ENCODE measurements at places on chromosomes 7 and 10. TPM values are rescaled to one million over a fixed set of nuclear protein-coding genes. Genes with fewer than 3 reads are reported as not detected.

DNA sequence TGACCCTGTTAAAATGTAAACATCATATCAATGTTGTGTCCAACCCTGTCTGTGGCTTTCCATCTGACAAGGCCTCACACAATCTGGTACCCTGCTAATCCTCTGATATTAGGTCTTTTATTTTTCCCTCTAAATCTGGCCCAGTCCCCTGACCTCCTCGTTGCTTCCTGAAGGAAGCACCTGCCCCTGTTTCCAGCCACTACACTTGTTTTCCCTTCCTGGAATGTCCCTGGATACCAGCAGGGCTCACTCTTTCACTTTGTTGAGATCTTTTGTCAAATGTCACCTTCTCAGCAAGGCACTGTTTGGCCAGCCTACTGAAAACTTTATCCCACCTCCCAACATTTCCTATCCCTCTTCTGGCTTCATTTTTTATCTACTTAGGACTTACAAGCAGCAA, 2.1 kb downstream of the SAMD9L start:
- H3K4me1 ChIP-seq = peaks cover 22% of the 10 kb centered on the region
- no peaks in the 10 kb centered on the region for H3K27me3 ChIP-seq
- no peak overlapping the region for H3K27ac ChIP-seq
- H3K36me3 ChIP-seq = peaks cover 27% of the 10 kb centered on the region
- no peak for DNase-seq

DNA sequence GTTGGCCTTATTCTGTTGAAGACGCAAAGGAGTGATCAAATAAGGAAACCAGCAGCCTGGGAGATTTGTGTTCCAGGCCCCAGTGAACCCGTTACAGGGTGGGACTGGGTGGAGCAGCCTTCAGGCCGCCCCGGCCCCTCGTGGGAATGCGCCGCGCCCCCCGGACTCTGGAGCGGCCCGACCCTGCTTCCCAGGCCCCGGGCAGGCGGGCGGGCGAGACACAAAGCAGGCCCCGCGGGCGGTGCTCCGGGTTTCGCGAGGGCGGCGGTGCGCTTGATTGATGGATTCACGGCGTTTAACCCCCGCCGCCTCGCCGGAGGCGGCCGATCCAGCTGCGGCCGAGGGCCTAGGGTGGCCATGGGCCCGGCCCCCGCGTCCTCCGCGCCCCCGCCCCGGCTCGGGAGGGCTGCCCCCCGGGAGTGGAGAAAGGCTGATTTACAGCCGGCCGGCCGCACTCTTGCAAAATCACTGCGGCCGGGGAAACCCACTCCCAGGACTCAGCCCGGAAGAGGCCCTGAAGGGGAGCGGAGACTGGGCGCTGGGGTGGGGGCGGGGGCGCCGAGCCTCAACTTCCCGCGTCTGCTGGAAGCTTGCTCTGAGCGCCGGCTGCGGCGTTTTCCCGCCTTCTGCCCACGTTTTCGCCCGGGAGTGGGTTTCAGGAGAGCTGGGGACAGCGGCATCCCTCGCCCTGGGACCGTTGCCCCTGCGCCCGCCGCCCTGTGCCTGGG, 299.6 kb upstream of the NFE2L3 start:
- peaks cover 30% of the 10 kb centered on the region for H3K27me3 ChIP-seq
- peaks cover 64% of the 10 kb centered on the region for H3K4me1 ChIP-seq
- peak overlapping the region; percentile 78 for H3K27ac ChIP-seq
- DNase-seq = no peak

Gene CCDC3
- total RNA-seq = 66.3 TPM

DNA sequence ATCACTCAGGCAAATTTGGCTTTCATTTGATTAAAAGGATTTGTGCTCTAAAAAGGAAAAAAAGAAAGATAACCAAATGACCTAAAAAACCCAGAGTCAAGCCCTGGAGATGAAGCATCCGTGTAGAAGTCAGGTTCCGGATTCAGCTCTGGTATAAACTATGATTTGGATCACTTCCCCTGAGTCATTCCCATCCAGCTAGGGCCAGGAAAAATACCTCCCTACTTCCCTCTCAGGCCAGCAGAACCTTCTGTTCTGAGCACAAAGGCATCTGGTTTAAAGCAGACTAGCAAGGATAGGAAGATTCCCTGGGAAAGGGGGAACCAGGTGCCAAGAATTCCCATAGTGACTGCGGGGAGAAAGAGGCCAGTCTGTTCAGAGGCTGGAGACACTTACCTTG, 25.7 kb upstream of the NDST2 start:
- DNase-seq = no peak
- H3K4me1 ChIP-seq = no peaks in the 10 kb centered on the region
- H3K27ac ChIP-seq = no peak overlapping the region
- no peaks in the 10 kb centered on the region for H3K27me3 ChIP-seq

GRCh38 chr7:43211286-43211685, 98.8 kb downstream of the HECW1 start:
- H3K4me3 ChIP-seq = no peak overlapping the region
- H3K36me3 ChIP-seq = no peaks in the 10 kb centered on the region
- peaks cover 3% of the 10 kb centered on the region for H3K27me3 ChIP-seq

Gene SPDYE18
- not detected for total RNA-seq

Gene CCNY
- total RNA-seq = 27.9 TPM

- DNase-seq = no peak
- H3K36me3 ChIP-seq = no peaks in the 10 kb centered on the region
- H3K4me3 ChIP-seq = no peak overlapping the region
- H3K27me3 ChIP-seq = peaks cover 95% of the 10 kb centered on the region
Observed at GRCh38 chr10:100568912-100569311, 33.2 kb downstream of the HIF1AN start.

DNA sequence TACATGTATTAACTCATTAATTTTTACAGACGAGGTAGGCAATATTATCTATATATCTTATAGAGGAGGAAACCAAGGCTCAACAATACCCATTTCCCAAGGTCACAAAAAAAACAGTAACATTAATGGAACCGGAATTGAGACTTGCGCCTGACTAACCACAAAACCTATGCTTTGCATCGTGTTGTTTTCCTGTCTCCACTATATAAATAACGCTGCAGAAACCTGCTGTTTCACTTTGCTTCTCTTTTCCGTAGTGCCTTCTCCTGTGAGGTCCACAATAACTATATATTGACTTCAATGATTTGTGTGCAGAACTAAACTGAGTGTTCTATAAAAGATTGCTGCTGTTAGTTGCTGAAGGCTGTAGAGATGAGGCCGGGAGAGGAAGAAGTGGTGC, 97.7 kb upstream of the RPA3 start:
- no peaks in the 10 kb centered on the region for H3K27me3 ChIP-seq
- H3K4me3 ChIP-seq = no peak overlapping the region
- DNase-seq = no peak
- H3K36me3 ChIP-seq = no peaks in the 10 kb centered on the region
- no peak overlapping the region for H3K27ac ChIP-seq
- H3K4me1 ChIP-seq = no peaks in the 10 kb centered on the region

Gene CLDN3
- 4.6 TPM for total RNA-seq

- no peak overlapping the region for H3K4me3 ChIP-seq
- peaks cover 11% of the 10 kb centered on the region for H3K36me3 ChIP-seq
- no peak for DNase-seq
- peak overlapping the region; percentile 7 for H3K27ac ChIP-seq
- H3K4me1 ChIP-seq = peaks cover 12% of the 10 kb centered on the region
- H3K27me3 ChIP-seq = no peaks in the 10 kb centered on the region
Observed at GRCh38 chr10:11227103-11227502, 209.4 kb downstream of the CELF2 start.

DNA sequence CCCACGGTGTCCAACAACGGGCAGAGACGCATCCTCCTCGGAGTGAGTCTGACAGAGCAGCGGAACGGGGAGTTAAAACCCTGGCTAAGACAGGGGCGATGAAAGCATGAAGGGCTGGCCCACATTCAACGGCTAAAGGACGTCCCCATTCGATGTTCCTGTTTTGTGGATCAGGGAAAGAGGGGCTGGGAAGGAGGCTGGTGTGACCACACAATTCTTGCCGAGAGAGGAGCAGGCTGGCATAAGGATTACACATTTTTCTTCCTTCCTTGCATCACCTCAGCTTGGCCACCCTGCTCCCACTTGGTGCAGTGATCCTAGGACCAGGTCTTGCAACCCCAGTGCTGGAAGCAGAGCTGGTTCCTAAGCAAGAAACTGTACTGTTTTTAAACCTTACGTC, 67.7 kb downstream of the GNA12 start:
- no peak overlapping the region for H3K4me3 ChIP-seq
- H3K27ac ChIP-seq = no peak overlapping the region

DNA sequence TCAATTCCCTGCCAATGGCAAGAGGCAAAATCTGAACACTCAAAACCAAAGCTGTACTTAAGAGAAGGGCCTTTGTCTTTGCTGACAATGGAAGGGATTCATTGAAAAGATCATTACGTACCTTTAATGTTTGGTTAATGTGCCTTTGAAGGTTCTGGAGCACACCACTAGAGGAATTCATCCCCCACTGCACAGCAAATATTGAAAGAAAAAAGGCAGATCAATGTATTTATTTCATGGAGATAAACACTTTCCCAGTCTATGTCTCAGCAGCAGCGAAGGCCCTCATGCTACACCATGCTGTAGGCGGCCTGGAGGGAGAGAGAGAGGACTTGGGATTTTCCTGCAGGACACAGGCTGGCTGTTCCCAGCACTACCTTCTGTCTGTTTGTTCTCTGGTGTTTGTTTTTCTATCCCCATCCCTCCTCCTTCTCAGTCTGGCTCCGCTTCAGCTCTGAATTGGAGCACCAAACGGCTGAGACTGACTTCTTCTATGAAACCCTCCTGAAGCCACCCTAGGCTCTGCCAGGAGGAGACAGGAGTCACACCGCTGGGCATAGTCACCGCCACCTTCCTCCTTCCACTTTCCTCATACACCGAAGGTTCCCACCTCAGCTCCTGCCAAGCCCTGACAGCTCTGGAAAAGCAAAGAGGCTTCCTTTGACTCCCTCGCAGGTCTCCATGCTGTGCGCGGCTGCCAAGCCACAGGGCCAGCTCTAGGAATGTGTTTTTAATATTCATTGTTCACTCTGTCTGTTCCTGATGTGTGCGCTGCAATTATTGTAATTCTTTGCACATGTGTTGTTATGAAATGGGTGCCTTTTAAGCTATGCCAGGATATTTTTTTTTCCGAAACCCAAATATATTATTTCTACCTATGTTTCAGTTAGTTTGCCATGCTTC, 301.5 kb downstream of the FZD1 start:
- H3K4me3 ChIP-seq = no peak overlapping the region
- peak overlapping the region; percentile 63 for H3K27ac ChIP-seq
- DNase-seq = peak; percentile 62
- H3K4me1 ChIP-seq = peaks cover 22% of the 10 kb centered on the region

GRCh38 chr10:110764793-110765512, 106.8 kb upstream of the PDCD4 start:
- no peaks in the 10 kb centered on the region for H3K27me3 ChIP-seq
- H3K4me3 ChIP-seq = no peak overlapping the region
- H3K4me1 ChIP-seq = no peaks in the 10 kb centered on the region
- no peaks in the 10 kb centered on the region for H3K36me3 ChIP-seq
- H3K27ac ChIP-seq = no peak overlapping the region

DNA sequence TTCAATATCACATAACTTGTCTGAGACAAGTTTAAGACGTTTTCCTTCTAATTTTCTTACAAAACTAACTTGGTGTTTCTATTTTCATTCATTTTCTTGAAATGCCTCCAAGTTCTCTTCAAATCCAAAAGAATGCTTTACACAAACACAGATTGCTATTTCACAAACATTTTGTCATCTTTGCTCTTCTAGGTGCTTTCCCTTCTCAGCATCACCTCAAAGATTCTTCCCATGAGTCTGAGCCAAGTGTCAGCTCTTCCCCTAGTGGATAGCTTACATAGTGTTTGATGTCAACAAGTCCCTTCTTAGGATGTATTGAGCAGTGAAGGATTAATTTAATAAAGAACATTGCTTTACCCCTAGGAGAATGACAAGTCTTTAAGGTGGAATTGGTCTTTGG, 38.1 kb upstream of the SEMA3A start:
- H3K4me3 ChIP-seq = no peak overlapping the region
- no peak overlapping the region for H3K27ac ChIP-seq
- H3K36me3 ChIP-seq = no peaks in the 10 kb centered on the region
- no peaks in the 10 kb centered on the region for H3K27me3 ChIP-seq
- no peaks in the 10 kb centered on the region for H3K4me1 ChIP-seq

- no peak overlapping the region for H3K27ac ChIP-seq
- no peak overlapping the region for H3K4me3 ChIP-seq
- H3K4me1 ChIP-seq = no peaks in the 10 kb centered on the region
- H3K27me3 ChIP-seq = no peaks in the 10 kb centered on the region
- no peaks in the 10 kb centered on the region for H3K36me3 ChIP-seq
- no peak for DNase-seq
Observed at GRCh38 chr7:70512761-70513160, 619.2 kb upstream of the GALNT17 start.

Gene FANK1
- 4.1 TPM for total RNA-seq

- no peaks in the 10 kb centered on the region for H3K36me3 ChIP-seq
- H3K4me3 ChIP-seq = no peak overlapping the region
- peaks cover 43% of the 10 kb centered on the region for H3K27me3 ChIP-seq
- peaks cover 16% of the 10 kb centered on the region for H3K4me1 ChIP-seq
- DNase-seq = peak; percentile 33
- H3K27ac ChIP-seq = no peak overlapping the region
Observed at GRCh38 chr10:43233601-43234430, 33.0 kb downstream of the RASGEF1A start.

- no peak overlapping the region for H3K4me3 ChIP-seq
- no peak overlapping the region for H3K27ac ChIP-seq
- H3K4me1 ChIP-seq = no peaks in the 10 kb centered on the region
- no peaks in the 10 kb centered on the region for H3K27me3 ChIP-seq
- no peaks in the 10 kb centered on the region for H3K36me3 ChIP-seq
Observed at GRCh38 chr10:64959116-64959515, 1437.9 kb downstream of the REEP3 start.

GRCh38 chr7:42170724-42171123, 66.3 kb downstream of the GLI3 start:
- H3K27me3 ChIP-seq = no peaks in the 10 kb centered on the region
- H3K27ac ChIP-seq = no peak overlapping the region
- no peaks in the 10 kb centered on the region for H3K36me3 ChIP-seq
- H3K4me3 ChIP-seq = no peak overlapping the region

Gene ACSM6
- total RNA-seq = 1.1 TPM

Gene ARF5
- total RNA-seq = 235 TPM

Gene PRTFDC1
- total RNA-seq = 0.40 TPM

- no peak for DNase-seq
- H3K27me3 ChIP-seq = peaks cover 31% of the 10 kb centered on the region
- peaks cover 19% of the 10 kb centered on the region for H3K4me1 ChIP-seq
- no peaks in the 10 kb centered on the region for H3K36me3 ChIP-seq
Observed at GRCh38 chr7:318878-319661, 29.1 kb downstream of the FOXL3 start.

Gene PAX4
- total RNA-seq = not detected

GRCh38 chr10:114000457-114001010, 43.1 kb upstream of the ADRB1 start:
- no peaks in the 10 kb centered on the region for H3K4me1 ChIP-seq
- no peak overlapping the region for H3K4me3 ChIP-seq
- no peaks in the 10 kb centered on the region for H3K27me3 ChIP-seq
- DNase-seq = no peak

DNA sequence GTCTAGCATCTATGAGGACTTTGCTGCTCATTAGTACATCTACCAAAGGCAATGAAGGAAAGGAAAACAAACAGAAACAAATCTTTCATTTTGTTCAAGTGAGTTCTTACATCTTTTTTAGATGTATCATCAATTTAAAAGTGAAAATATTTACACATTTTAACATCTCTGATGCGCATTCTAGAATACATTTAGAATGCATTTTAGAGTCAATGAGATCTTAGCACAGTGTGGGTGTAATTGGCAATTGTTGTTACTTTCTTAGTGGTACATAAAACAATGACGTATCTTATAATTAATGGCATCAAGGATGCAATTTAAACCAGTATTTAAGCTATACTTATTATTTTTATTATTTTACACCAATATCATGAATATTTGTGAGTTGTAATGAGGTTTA, 51.4 kb downstream of the TPK1 start:
- no peaks in the 10 kb centered on the region for H3K27me3 ChIP-seq
- no peak overlapping the region for H3K27ac ChIP-seq
- no peaks in the 10 kb centered on the region for H3K4me1 ChIP-seq
- no peak for DNase-seq
- no peak overlapping the region for H3K4me3 ChIP-seq

Measured in suprapubic skin (tissue), 4 donors.